CD4-positive, CD25-positive, alpha-beta regulatory T cell (primary cell): ENCODE measurements at places on chromosomes 3 and 15. TPM values are rescaled to one million over a fixed set of nuclear protein-coding genes. Genes with fewer than 3 reads are reported as not detected.

DNA sequence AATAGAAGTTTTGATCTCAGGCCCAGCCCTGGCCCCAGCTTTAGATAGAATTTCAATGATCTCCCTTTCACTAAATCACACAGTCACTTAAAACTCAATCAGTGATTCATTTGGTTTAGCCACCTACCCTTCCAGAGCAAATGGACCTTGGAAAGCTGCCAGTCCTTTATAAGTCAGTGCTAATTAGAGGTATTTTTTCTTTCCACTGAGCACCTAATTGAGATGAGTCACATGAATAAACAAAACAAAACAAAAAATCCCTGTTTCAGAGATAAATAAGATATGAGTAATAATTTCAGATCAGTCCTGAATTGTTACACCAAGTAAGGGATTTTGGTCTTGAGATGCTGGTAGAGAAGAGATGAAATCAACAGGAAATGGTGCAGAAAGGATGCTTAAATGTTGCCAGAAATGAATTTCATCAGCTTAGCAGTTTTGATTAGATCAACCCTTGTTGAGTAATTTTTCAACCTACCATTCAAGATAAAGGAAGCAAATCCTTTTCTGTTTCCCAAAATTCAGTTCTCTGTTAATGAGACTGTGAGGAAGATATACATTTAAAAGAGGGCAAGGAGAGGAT, 352.0 kb upstream of the COL8A1 start:
- DNase-seq, result no peak
- no peaks in the 10 kb centered on the region for H3K4me1 ChIP-seq
- H3K4me3 ChIP-seq, result no peak overlapping the region
- no peak overlapping the region for H3K27ac ChIP-seq

Gene INKA1
- 1.2 TPM for total RNA-seq

DNA sequence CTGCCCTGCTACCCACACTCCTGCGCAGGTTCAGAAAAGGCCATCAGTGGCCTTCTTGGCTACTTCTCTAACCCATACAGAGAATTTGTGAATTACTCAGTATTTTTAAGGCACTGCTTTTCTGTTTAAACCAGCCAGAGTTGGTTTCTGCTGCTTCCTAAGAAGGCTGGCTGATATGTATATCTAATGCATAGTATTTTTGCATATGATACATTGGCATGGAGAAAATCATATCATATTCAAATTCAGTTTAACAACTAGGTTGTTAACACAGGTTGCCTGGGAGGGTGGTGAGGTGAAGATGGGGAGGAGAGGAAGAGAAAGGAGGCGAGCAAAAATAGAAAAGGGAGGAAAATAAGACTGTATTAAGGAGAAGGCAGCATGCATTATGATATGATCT, 132.8 kb upstream of the ADPGK start:
- H3K36me3 ChIP-seq, result no peaks in the 10 kb centered on the region
- H3K4me3 ChIP-seq, result no peak overlapping the region
- no peaks in the 10 kb centered on the region for H3K4me1 ChIP-seq

Gene FAM107A
- not detected for total RNA-seq

DNA sequence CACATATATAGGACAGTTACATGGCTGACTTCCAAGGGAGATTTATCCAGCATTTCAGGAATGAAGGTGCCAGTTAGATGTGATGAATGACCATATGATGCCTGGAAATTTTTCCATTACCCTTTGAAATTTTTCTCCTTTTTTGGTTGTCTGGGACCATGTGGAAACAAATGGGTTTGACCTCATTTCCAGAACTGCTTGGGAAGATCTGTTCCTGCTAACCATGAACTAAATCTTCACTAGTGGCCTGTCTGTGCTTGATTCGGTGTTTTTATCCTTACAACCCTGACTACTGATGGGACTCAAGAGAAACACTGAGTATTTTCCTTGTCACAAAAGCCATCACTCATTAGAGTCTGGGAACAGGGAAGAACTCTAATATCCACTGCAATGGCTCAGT, 409.4 kb downstream of the PDCD6IP start:
- H3K4me1 ChIP-seq, result no peaks in the 10 kb centered on the region
- no peak overlapping the region for H3K27ac ChIP-seq
- no peaks in the 10 kb centered on the region for H3K36me3 ChIP-seq
- DNase-seq, result no peak
- H3K27me3 ChIP-seq, result no peaks in the 10 kb centered on the region
- H3K4me3 ChIP-seq, result no peak overlapping the region

Gene ZNF717
- total RNA-seq, result 3.0 TPM

Gene TMA7
- total RNA-seq, result 248 TPM

- H3K36me3 ChIP-seq, result no peaks in the 10 kb centered on the region
- no peak overlapping the region for H3K4me3 ChIP-seq
- no peak for DNase-seq
- H3K27me3 ChIP-seq, result no peaks in the 10 kb centered on the region
- no peaks in the 10 kb centered on the region for H3K4me1 ChIP-seq
These were observed 856.5 kb upstream of the ARPP21 start for GRCh38 chr3:34782871-34783270.

Gene KLHL40
- total RNA-seq, result not detected
